ENCODE measurements at places on chromosomes 6 and 20.

- DNase-seq = no peak
- no peak overlapping the region for H3K4me3 ChIP-seq
- no peak overlapping the region for H3K27ac ChIP-seq
- no peaks in the 10 kb centered on the region for H3K36me3 ChIP-seq
- H3K27me3 ChIP-seq = no peaks in the 10 kb centered on the region
These were observed 114.5 kb downstream of the TOX2 start for GRCh38 chr20:44028868-44029847.

DNA sequence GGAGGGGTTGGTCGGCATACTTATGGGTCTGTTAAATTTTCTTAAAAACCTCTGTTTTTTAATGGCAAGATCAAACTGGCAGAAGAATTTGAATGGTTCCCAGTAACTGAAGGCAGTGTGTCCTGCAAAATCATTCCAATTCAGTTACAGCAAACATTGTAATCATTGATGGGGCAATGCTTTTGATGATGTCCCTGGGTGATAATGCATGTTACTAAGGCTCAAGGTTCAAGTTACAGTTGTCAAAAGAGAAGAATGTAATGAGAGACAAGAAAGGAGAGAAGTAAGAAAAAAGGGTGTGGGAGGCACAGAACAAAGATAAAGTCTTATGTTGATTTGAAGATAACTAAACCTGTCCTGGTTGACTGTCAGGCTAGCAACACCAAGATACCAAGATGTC lies 54.9 kb downstream of the CEP162 start:
- no peak overlapping the region for H3K4me3 ChIP-seq
- no peak overlapping the region for H3K27ac ChIP-seq
- no peaks in the 10 kb centered on the region for H3K27me3 ChIP-seq
- no peak for DNase-seq

- peaks cover 33% of the 10 kb centered on the region for H3K27me3 ChIP-seq
- peaks cover 5% of the 10 kb centered on the region for H3K4me1 ChIP-seq
- no peak overlapping the region for H3K27ac ChIP-seq
- no peaks in the 10 kb centered on the region for H3K36me3 ChIP-seq
- H3K4me3 ChIP-seq = peak overlapping the region; percentile 53
These were observed 545 bp downstream of the SLC35D3 start for GRCh38 chr6:136922685-136923006.

DNA sequence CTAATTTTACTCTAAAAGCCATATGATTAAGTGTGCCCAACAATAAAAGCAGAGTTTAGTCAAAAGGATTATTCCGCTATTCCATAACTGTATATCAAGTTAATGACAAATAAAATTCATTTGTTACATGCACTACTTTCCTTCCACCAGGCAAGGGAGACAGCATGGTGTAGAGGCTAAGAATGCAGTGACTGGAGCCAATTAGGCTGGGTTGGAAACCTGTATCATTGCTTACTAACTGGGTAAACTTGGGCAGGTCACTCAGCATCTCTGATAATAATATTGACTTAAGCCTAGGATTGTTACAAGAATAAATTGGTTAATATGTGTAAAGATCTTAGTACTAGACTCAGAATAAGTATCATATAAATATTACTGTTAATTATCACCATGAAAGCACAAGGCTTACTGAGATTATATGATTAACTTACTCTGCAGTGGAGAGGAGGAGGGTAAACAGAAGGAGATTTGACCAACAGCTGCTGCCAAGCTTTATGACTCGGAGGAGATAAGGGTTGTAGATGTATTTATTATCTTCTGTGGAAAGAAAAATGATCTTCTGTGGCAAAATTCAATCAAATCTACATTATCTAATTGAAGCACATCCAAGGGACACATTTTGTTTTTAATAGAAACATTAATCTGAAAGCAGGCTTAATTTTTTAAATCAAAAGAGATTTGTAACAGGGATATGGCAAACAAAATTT lies 1459.9 kb downstream of the GRIK2 start:
- no peak for DNase-seq
- no peaks in the 10 kb centered on the region for H3K27me3 ChIP-seq
- no peaks in the 10 kb centered on the region for H3K4me1 ChIP-seq

DNA sequence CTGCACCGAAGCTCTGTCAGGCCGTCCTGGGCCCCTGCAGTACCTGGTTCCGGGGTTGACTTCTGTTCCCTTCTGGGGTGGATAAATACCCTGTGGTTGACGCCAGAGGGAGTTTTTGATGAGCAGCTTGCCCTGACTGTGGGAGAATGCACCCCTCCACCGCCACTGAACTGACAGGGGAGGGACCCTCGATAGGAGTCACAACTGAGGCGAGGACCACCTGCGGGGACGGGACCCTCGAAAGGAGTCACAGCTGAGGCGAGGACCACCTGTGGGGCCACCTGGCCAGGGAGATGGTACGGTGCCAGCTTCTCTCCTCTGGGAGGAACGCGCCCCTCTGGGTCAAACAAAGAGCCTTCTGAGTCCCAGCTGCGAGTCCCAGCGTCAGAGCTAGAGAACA lies 100.1 kb upstream of the FRMD1 start:
- no peaks in the 10 kb centered on the region for H3K4me1 ChIP-seq
- no peaks in the 10 kb centered on the region for H3K36me3 ChIP-seq
- no peak for DNase-seq

DNA sequence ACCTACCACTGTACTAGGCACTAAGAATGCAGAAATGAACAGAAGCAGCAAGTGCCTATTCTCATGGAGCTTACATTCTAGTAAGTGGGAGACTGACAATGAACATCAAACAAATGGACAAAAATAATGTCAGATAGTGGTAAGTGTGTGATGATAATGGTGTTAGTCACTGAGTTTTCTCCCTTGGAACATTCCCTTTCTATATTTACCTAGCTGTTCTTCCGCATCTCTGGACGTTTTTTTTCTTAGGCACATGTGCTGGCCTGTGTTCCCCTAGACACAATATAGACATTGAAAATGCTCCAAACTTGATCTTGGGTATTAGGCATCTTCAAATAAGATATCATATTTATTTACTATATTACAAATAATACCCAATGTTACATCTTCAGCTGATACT lies 218.1 kb upstream of the GJE1 start:
- H3K36me3 ChIP-seq = no peaks in the 10 kb centered on the region
- H3K27me3 ChIP-seq = no peaks in the 10 kb centered on the region
- no peaks in the 10 kb centered on the region for H3K4me1 ChIP-seq
- H3K27ac ChIP-seq = no peak overlapping the region

DNA sequence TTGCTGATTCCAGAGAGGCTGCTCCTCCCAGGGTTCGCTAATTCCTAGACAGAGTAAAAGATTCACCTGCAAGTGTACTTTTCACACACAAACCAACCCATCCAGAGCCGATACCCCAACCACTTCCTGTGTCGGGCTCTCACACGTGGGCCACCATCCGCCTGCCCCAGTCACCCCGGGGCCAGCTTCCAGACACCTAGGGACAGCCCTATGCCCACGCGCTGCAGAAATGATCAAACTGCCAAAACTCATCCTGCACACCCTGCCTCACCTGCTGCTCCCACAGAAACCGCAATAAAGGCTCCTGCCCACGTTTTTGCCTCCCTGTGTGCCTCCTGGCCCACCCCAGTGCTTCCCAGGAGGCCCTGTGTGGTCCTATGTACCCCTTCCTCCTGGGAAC lies 59.5 kb downstream of the PSMG4 start:
- H3K36me3 ChIP-seq = no peaks in the 10 kb centered on the region
- H3K27ac ChIP-seq = no peak overlapping the region
- DNase-seq = no peak
- H3K4me1 ChIP-seq = no peaks in the 10 kb centered on the region
- peaks cover 24% of the 10 kb centered on the region for H3K27me3 ChIP-seq

- H3K27ac ChIP-seq = no peak overlapping the region
- H3K4me3 ChIP-seq = no peak overlapping the region
- no peaks in the 10 kb centered on the region for H3K4me1 ChIP-seq
These were observed 106.7 kb upstream of the RREB1 start for GRCh38 chr6:7000825-7001777.

DNA sequence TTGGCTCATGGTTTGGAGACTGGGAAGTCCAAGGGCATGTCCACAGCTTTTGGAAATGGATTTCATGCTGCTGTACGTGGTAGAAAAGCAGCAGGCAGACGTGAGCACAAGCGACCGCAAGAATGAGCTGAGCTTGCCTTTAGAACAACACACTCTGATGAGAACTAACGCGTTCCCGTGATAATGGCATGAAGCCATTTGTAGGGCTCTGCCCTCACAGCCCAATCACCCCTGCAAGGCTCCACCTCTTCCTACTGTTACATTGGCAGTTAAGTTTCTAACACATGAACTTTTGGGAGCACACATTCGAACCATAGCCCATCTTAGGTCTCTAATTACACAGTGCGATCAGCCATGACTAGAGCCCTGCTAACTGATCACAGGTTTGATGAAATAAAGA lies 107.5 kb upstream of the TMEM170B start:
- DNase-seq = no peak
- no peaks in the 10 kb centered on the region for H3K36me3 ChIP-seq
- no peak overlapping the region for H3K4me3 ChIP-seq

DNA sequence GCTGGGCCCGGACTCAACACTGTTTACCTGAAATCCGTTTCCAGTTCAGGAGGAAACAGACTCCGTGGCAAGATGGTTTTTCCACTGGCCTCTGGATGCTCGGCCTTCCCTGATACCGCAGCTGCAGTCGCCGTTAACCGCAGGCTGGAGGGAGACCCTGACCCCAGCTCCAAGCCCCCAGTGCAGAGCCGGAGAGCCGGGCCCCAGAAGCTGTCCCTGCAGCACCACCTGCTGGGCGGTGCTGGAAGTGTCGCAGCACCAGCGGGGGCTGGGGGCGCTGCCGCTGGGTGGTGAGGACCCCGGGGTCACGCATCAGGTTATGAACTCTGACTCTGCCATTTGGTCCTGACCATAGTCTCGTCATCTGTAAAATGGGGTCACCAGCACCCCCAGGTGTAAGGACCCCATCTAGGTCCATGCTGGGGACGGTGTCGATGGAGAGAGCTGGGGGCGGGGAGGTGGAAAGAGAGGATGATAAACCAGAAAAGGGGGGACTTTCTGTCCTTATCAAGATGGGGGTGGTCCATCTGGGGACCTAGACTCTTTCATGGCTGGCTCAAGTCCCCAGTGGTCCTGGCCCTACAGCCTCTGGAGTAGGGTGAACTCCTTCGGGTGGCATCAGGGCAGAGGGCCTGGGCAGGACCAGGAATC lies 20.8 kb upstream of the CHRNA4 start:
- H3K4me1 ChIP-seq = no peaks in the 10 kb centered on the region
- H3K27me3 ChIP-seq = no peaks in the 10 kb centered on the region
- no peak overlapping the region for H3K4me3 ChIP-seq
- H3K27ac ChIP-seq = no peak overlapping the region
- DNase-seq = no peak

- no peak overlapping the region for H3K4me3 ChIP-seq
- peak; percentile 84 for DNase-seq
- no peak overlapping the region for H3K27ac ChIP-seq
These were observed 44.8 kb downstream of the STK4 start for GRCh38 chr20:45011108-45011526.

DNA sequence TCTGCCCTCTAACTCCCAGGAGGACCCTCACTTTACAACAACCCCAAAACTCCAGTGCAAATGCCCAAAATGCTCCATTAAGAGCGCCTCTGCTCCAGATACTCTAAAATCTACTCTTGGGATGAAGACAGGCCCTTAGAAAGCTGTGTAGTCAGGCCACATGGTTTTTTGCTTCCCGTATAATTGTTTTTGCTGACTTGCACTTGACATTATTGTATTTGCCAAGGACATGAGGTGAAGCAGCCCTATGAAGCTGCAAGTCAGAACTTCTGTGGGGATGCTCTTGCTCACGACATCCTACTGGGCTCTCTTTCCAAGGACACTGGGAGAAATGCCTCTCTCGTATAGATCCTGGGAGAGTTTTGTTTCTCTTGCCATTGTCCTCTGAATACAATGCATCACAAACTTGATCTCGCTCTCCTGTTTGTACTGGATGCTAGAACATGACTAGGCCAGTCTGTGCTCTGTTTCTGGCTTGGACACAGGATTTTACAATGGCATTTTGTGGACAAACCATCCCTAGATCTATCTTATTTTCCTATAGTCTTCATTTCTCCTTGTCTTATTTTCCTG lies 177.2 kb upstream of the DTNBP1 start:
- no peak overlapping the region for H3K4me3 ChIP-seq
- H3K27me3 ChIP-seq = no peaks in the 10 kb centered on the region
- H3K36me3 ChIP-seq = no peaks in the 10 kb centered on the region
- H3K4me1 ChIP-seq = no peaks in the 10 kb centered on the region

DNA sequence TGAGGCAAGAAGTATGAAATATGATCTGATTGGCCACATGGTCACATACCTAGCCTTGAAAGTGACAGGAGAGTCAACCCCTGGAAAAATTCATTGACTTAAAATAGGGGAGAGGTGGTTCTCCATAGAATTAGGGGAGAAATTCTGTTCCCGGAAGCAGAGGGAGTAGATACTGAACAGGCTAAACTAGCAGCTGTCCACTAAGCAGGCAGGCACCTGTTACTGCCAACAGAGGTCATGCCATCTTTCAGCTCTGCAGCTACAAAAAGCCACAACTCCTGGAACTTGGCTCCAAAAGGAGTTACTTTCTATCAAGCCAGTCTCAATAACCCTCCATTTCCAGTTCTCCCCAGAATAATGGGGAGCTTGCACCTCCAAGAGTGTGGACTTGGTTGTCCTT lies 352.5 kb downstream of the MAFB start:
- no peak for DNase-seq
- no peak overlapping the region for H3K4me3 ChIP-seq
- no peaks in the 10 kb centered on the region for H3K36me3 ChIP-seq
- H3K27me3 ChIP-seq = no peaks in the 10 kb centered on the region
- no peak overlapping the region for H3K27ac ChIP-seq
- no peaks in the 10 kb centered on the region for H3K4me1 ChIP-seq

- H3K27ac ChIP-seq = no peak overlapping the region
- DNase-seq = no peak
- H3K36me3 ChIP-seq = no peaks in the 10 kb centered on the region
- H3K27me3 ChIP-seq = no peaks in the 10 kb centered on the region
- H3K4me3 ChIP-seq = no peak overlapping the region
- H3K4me1 ChIP-seq = no peaks in the 10 kb centered on the region
These were observed 24.0 kb downstream of the MAPK13 start for GRCh38 chr6:36154286-36154685.

- no peak overlapping the region for H3K4me3 ChIP-seq
- no peaks in the 10 kb centered on the region for H3K27me3 ChIP-seq
- no peaks in the 10 kb centered on the region for H3K36me3 ChIP-seq
- DNase-seq = no peak
These were observed 490.4 kb downstream of the CDKAL1 start for GRCh38 chr6:21024616-21025015.

- no peak overlapping the region for H3K27ac ChIP-seq
- no peaks in the 10 kb centered on the region for H3K36me3 ChIP-seq
- no peak for DNase-seq
- no peaks in the 10 kb centered on the region for H3K27me3 ChIP-seq
These were observed 337.9 kb downstream of the TAF4 start for GRCh38 chr20:61727761-61728160.

- no peak overlapping the region for H3K4me3 ChIP-seq
- H3K36me3 ChIP-seq = no peaks in the 10 kb centered on the region
These were observed 222.4 kb upstream of the MYLIP start for GRCh38 chr6:15906420-15907016.

DNA sequence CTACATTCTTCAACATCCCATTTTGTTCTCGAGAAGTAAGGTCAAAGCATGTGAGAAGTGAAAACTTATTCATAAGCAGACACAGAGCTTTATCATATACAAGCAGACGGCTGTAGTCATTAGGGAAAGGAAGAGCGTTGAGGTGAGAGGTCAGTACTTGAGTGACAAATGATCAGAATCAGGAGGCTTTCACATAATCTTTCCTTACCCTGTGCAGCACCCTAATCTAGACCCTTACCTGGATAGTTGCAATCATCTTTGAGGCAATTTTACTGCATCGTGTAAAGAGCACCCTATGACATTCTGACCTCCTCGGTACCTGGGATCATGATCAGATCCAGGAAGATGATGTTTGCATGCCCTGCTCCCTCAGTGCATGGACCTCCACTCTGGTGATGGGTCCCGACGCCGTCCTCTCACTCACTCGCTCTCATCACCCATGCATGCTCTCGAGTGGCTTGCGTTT lies 62.7 kb downstream of the RNF182 start:
- H3K4me3 ChIP-seq = no peak overlapping the region
- peaks cover 3% of the 10 kb centered on the region for H3K4me1 ChIP-seq
- H3K27ac ChIP-seq = no peak overlapping the region
